Kidney glomerular epithelial cell (primary cell): ENCODE measurements at places on chromosomes 3 and 15.

DNA sequence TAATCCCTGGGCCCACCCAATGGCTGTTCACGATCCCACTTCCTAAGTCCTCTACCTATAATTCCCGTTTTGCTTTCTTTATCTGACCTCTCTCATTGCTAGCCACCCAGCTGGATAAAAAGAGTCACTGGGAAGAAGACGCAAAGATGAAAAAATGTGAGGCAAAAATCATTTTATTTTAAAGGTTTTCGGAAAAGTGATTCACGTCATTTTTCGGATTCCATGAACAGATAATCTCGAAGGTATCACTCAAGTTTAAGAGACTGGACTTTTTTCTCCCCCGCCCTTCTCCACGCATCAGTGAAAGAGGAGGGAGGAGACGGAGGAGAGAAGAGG, 266.6 kb downstream of the CGGBP1 start:
- DNase-seq = no peak

DNA sequence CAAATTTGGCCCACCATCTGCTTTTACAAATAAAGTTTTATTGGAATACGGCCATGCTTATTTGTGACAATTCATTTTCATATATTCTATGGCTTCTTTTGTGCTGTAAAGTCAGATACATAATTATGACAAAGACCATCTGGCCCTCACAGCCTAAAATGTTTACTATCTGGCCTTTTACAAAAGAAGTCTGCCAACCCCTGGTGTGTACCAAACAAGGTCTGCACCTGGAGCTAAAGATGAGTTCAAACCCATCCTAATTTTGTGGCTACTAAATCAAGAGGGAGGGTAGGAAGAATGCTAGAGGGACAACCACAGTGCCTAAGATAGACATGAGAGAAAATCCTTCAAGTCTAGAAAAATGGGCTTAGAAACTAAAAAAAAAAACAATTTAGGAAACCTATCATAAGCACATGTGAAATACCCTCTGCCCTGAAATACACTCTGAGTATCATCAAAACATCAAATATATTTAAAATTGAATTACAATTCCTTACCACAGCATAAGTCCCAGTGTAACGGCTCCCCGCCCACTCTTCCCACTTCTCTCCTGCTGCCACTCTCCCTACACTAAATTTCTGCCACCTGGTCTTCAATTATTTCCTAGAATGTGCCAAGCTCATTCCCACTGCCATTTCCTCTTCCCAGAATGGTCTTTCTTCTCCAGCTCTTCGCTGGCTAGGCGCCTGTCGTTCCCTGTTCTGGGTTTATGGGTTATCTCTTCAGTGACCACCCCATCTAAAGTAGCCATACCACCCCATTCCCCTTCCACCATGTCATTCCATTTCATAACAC, 950.7 kb upstream of the CFAP20DC start:
- DNase-seq = no peak

- DNase-seq = no peak
Measured at GRCh38 chr3:179166561-179167201, 18.5 kb downstream of the PIK3CA start.

DNA sequence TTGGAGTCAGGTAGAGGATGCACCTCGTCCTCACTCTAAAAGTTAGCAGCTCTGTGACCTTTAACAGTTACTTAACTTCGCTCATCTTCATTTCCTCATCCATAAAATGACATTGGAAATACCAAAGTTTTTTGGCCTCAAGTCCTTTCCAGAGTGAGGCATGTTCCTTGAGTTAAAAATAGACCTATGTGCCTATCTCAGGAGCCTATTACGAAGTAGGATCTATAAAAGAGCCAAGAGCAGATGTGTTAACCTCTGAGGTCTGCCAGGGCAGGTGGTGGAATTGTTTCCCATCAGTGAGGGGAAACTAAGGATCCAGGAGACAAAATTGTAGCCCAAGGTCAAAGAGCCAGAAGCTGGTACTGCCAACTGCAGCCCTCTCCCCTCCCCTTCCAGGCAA, 120.4 kb upstream of the EIF1B start:
- no peak for DNase-seq
